ENCODE measurements at places on chromosomes 12 and 14. TPM values are rescaled to one million over a fixed set of nuclear protein-coding genes. Genes with fewer than 3 reads are reported as not detected.

- DNase-seq: no peak
Observed at GRCh38 chr12:116647813-116648212, 88.6 kb downstream of the MAP1LC3B2 start.

DNA sequence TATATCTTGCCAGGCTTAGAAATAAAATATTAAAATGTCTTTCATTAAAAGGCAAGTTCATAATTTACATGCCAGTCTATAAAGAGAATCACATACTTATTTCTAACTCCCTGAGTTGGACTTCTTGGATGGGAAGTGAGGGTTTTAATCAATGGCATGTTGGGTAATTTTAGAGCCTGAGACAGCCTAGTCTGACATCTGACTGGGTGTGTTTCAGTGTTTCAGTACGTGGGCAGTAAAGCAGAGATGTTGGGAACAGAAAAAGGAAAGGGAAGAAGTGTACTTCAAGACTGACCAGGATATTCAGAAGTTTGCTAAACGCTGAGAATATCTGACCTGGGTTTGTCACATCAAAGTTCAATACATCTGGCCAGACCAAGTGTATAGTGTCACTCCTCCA lies 171.8 kb downstream of the BTG1 start:
- no peak for DNase-seq

- DNase-seq: no peak
Observed at GRCh38 chr12:117101953-117102799, 3.0 kb upstream of the TESC start.

- DNase-seq: no peak
Observed at GRCh38 chr14:50826681-50827080, 4.3 kb downstream of the NIN start.

Gene ARID4A
- total RNA-seq: 20.6 TPM

GRCh38 chr12:62252576-62252975 lies 7.6 kb upstream of the USP15 start:
- DNase-seq: no peak

Gene PTPRR
- 0.98 TPM for total RNA-seq

Measured in vagina (tissue), 2 donors.